ENCODE measurements at places on chromosomes 12 and 14. TPM values are rescaled to one million over a fixed set of nuclear protein-coding genes. Genes with fewer than 3 reads are reported as not detected.

DNA sequence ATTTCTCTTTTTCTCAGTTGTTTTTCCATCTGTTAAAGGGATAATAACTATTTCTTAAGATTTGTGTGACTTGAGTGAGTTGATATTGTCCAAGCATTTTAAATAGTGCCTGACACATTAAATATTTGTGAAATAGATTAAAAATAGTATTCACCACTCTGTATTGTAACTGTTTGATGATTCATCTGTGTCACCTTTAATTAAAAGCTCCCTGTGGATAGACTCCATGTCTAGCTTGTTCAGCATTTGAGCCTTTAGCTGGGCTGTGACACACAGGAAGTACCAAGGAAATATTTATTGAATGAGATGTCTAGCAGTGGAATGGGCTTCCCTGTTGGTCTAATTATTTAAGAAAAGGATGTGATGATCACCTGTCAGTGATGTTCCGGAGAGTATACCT, 1.8 kb upstream of the GLIPR1L2 start:
- H3K36me3 ChIP-seq = no peaks in the 10 kb centered on the region
- H3K4me1 ChIP-seq = no peaks in the 10 kb centered on the region
- peak; percentile 5 for DNase-seq
- H3K27ac ChIP-seq = no peak overlapping the region
- H3K4me3 ChIP-seq = no peak overlapping the region

GRCh38 chr14:68956724-68957123, 22.4 kb downstream of the ACTN1 start:
- DNase-seq = no peak
- H3K36me3 ChIP-seq = peaks cover 6% of the 10 kb centered on the region
- peaks cover 48% of the 10 kb centered on the region for H3K4me1 ChIP-seq
- no peak overlapping the region for H3K27ac ChIP-seq
- H3K4me3 ChIP-seq = no peak overlapping the region

- no peak overlapping the region for H3K27ac ChIP-seq
- H3K27me3 ChIP-seq = no peaks in the 10 kb centered on the region
- no peak for DNase-seq
- no peak overlapping the region for H3K4me3 ChIP-seq
- H3K4me1 ChIP-seq = no peaks in the 10 kb centered on the region
These were observed 91.8 kb downstream of the EML1 start for GRCh38 chr14:99884834-99885648.

GRCh38 chr14:75088566-75089373, 19.3 kb downstream of the ZC2HC1C start:
- peaks cover 5% of the 10 kb centered on the region for H3K4me1 ChIP-seq
- no peaks in the 10 kb centered on the region for H3K27me3 ChIP-seq

DNA sequence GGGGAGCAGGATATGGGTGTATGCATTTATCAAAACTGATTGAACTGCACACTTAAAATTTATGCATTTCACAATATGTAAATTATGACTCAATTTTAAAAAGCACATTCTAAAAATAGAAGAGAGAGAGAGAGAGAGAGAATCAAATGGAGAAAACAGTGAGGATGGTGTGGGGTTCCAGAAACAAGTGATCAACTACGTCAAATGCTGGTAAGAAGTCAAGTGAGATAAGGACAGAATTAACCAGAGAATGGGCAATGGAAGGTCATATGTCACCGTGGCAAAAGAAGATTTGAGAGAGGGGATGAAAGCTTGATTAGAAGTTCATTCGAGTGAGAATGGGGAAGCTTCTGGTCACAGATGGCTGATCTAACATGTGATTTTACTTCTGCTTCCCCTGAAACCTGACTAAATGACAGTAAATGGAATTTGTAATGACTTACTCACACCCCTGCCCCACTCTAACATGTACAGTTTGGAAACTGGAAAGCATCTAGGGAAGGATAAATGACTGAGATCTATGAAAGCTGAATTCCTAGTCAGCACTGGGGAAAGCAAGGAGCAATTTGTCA, 276.5 kb upstream of the AMIGO2 start:
- no peaks in the 10 kb centered on the region for H3K36me3 ChIP-seq
- no peak overlapping the region for H3K4me3 ChIP-seq

DNA sequence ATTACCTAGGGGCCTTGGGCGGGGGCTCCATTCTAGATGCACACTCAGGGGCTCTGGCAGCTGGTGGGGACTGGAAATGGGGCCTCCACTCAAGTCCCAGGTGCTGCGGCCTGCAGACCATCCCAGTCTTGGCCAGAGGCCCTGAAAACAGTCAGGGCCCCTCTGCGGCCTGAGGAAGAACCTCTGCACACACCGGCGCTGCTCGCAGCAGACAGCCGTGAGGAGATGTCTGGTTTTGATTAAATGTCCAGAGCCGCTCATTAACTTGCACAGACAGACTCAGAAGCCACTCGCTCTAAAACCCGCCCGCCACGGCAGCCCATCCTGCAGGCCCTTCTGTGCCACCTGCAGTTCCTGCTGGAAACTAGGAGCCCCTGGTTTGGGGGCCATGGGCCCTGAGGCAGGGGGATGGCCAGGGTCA, 36.4 kb upstream of the NCOR2 start:
- H3K27me3 ChIP-seq = no peaks in the 10 kb centered on the region
- no peak overlapping the region for H3K4me3 ChIP-seq

DNA sequence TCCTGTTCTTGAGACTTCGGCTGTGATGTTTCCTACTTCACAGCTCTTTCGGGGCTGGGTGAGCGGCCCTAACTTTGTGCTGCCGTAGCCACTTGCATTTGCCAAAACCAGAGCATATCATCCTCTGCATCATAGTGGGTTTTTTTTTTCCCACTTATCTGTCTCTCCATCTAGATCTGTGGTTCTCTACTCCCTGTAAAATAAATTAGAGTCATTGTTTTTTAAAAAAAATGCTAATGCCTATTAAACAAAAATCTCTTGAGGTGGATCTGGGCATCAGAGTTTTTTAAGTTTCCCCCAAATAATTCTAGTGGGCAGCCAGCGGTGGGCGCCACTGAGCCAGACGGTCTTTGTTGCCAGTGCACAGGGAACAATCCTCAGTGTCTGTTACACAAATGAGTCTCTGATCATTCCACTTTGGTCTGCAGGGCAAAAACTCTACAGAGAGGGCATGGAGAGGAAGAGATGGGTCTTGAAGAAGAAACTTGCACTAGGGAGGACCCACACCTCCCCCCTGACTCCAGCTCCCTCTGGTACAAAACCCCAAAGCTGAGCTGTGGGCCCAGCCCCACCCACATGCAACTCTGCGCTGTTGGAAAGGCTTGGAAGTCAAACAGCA, 62.4 kb upstream of the BCL2L14 start:
- no peaks in the 10 kb centered on the region for H3K36me3 ChIP-seq
- H3K27me3 ChIP-seq = no peaks in the 10 kb centered on the region
- H3K4me3 ChIP-seq = no peak overlapping the region
- no peak for DNase-seq
- H3K27ac ChIP-seq = no peak overlapping the region

DNA sequence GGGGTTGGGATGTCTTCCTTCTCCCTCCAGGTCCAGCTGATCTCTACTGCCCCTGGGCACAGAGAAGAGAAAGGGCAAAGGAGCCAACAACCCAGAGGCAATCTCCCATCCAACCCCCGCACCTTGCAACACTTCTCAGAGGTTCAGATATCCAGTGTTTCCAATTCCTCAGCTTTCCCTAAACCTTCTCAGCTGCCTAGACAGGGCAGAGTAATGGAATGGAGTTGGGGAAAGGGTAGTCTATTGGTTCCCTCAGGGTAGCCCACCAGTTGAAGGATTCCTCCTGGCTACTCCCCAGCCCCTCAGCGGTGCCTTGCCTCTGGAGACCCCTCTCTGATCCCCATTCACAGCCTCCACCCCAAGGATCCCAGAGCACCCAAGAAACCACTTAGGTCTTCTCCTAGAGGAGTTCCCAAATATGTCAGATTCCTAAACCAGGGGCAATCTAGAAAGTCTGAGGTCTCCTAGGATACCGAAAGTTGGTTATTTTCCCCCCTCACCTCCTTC, 537 bp downstream of the NFE2 start:
- H3K4me3 ChIP-seq = no peak overlapping the region
- peaks cover 21% of the 10 kb centered on the region for H3K27me3 ChIP-seq
- H3K36me3 ChIP-seq = no peaks in the 10 kb centered on the region
- H3K4me1 ChIP-seq = peaks cover 3% of the 10 kb centered on the region
- H3K27ac ChIP-seq = no peak overlapping the region

DNA sequence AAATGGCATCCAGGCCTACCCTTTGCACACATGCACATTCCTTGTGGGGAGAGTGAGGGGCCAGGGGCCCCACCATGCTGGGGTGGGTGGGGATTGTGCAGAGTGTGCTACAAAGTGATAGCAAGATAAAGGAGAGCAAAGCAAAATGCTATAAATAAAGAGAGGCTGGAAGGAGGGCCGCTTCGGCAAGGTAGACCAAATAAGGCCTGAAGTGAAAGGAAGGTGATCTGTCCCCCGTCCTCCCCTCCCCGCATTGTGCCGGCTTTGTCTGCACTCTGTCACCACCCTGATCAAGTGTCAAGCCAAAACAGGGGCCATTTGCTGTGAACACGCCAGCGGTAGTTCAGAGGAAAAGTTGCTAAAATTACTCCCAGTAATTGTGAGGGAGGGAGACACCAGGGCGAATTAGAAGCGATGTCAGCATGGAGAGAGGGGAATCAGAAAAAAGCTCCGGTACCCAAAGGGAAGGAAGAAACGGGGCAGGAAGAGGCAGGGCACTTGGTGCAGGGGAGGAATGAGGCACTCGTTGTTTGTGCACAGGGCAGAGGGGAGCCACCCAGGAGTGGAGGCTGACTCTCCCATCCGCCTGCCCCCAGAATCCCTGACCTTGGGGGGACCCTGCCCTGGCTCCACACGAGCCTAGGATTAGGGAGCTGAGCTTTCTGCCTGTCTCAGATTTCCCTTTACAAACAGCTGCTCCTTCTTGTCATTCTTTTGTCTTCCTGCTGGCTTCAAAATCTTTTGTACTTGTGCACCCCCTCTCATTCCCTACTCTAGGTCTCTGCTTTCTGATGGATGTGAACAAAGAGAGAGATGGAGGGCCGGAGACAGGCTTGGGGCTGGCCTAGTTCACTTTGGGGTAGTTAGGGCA, 2.9 kb upstream of the MYH7 start:
- H3K4me1 ChIP-seq = peaks cover 6% of the 10 kb centered on the region
- peak overlapping the region; percentile 89 for H3K27ac ChIP-seq
- H3K27me3 ChIP-seq = no peaks in the 10 kb centered on the region
- no peak for DNase-seq

- no peaks in the 10 kb centered on the region for H3K27me3 ChIP-seq
- peak overlapping the region; percentile 78 for H3K27ac ChIP-seq
- no peaks in the 10 kb centered on the region for H3K4me1 ChIP-seq
- peak; percentile 68 for DNase-seq
- peak overlapping the region; percentile 61 for H3K4me3 ChIP-seq
These were observed 894 bp downstream of the KRT8 start for GRCh38 chr12:52903855-52904508.

DNA sequence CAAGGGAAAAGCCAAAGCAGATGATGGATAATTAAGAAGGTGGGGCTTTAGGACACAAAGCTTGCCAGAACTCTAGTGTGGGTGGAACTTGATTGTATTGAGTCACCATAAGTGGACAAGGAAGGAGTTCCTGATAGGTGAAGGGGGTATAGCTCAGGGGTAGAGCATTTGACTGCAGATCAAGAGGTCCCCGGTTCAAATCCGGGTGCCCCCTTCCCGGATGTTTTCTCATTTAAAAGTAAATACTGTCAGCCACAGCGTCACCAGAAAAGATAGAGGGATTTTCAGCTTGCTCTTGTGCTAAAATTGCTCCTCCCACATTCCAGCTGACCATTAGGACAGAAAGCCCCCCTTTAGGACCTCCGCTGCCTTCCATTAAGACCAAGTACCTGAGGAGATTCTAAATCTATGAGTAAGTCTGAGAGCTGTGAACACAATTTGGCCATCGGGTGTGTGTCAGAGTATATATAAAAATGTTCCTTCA, 36.6 kb downstream of the DCAF4 start:
- H3K27me3 ChIP-seq = no peaks in the 10 kb centered on the region
- peaks cover 4% of the 10 kb centered on the region for H3K36me3 ChIP-seq
- H3K4me1 ChIP-seq = no peaks in the 10 kb centered on the region

KRT77 gene
- not detected for total RNA-seq

SERPINA9 gene
- not detected for total RNA-seq

CYP46A1 gene
- 1.7 TPM for total RNA-seq

ERGIC2 gene
- 70.5 TPM for total RNA-seq

PPP2R5E gene
- 42.5 TPM for total RNA-seq

EML5 gene
- total RNA-seq = 2.1 TPM

All from lung (tissue), 17 donors.